ENCODE measurements at places on chromosomes 12 and 14.

GRCh38 chr12:127241072-127241817 is 1025.7 kb upstream of the TMEM132C start:
- DNase-seq, result peak; percentile 19

GRCh38 chr14:35506461-35506860 is 27.5 kb upstream of the INSM2 start:
- no peak for DNase-seq

DNA sequence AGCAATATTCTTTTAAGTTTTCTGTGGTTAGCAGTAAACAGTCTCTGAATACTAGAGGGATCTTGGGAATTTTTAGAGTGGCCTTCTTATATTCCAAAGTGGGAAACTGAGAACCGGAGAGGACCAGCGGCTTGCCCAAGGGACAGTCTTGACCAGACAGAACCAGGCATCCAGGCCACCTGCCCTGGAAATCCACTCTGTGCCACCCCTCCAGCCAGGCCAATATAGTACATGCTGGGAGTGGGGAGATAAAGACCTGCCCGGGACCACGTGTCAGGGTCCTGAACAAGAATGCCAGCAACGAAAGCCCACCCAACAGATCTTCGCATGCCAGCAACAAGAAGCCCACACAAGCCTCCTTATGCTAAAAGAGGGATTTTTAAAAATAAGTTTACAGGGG is 49.4 kb upstream of the RIN3 start:
- DNase-seq, result no peak

DNA sequence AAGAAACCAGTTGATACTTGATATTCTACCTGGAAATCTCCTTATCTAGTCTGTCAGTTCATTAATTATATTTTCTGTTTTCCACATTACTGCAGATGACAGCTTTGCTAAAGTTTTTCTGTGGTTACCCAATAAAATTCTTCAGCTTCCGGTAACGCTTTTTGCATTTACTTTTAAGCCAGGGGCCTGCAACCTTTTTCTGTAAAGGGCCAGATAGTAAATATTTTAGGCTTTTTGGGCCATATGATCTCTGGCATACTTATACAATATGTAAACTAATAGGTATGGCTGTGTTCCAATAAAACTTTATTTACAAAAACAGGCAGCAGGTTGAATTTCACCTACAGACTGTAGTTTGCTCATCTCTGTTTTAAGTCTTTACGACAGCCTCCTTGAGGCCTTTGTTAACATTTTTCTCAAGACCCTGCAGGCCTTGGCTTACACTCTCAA is 48.3 kb downstream of the SPATS2 start:
- no peak for DNase-seq

- peak; percentile 82 for DNase-seq
Measured at GRCh38 chr12:46472893-46473633, 100.5 kb upstream of the SLC38A2 start.

- peak; percentile 97 for DNase-seq
Measured at GRCh38 chr12:51183816-51184215, 10.9 kb upstream of the TFCP2 start.

DNA sequence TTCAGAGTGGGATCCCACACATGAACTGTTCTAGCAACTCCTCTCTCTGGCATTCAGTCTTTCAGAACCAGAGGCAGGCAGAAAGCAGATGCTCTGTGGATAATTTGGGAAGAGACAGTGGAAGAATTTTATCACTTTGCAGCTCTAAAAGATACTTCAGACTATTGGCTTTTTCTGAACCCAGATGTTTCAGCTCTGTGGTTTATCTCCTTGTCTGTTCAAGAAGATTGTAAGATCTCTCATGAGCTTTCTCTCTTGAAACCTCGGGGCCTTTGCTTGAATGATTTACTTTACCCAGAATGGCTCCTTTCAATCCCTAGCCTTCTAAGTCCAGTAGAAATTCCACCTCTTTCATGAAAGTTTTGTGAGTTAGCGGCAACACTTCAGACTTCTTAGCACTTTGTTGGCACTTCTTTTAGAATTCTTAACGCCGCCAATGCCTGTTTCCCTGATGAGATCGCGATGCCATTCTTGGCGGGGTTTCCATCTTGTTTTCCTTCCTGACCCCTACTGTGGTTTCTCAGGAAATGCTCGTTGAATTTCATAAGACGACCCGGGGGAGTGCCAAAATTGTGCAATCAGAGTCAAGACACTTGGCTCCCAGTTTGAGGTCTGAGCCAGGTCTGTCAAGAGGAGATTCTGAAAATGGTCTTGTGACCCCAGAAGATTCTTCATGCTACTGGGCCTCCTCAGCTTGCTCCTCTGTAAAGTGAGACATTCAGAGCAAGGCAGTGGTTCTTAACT is 107.0 kb upstream of the PRICKLE1 start:
- no peak for DNase-seq

- no peak for DNase-seq
Measured at GRCh38 chr14:60166142-60166541, 944 bp upstream of the DHRS7 start.

GRCh38 chr12:114414031-114414865 is 8.3 kb upstream of the TBX5 start:
- DNase-seq, result no peak
